Left hindlimb (tissue), 1 donor: ENCODE measurements at places on chromosomes 13 and 19.

DNA sequence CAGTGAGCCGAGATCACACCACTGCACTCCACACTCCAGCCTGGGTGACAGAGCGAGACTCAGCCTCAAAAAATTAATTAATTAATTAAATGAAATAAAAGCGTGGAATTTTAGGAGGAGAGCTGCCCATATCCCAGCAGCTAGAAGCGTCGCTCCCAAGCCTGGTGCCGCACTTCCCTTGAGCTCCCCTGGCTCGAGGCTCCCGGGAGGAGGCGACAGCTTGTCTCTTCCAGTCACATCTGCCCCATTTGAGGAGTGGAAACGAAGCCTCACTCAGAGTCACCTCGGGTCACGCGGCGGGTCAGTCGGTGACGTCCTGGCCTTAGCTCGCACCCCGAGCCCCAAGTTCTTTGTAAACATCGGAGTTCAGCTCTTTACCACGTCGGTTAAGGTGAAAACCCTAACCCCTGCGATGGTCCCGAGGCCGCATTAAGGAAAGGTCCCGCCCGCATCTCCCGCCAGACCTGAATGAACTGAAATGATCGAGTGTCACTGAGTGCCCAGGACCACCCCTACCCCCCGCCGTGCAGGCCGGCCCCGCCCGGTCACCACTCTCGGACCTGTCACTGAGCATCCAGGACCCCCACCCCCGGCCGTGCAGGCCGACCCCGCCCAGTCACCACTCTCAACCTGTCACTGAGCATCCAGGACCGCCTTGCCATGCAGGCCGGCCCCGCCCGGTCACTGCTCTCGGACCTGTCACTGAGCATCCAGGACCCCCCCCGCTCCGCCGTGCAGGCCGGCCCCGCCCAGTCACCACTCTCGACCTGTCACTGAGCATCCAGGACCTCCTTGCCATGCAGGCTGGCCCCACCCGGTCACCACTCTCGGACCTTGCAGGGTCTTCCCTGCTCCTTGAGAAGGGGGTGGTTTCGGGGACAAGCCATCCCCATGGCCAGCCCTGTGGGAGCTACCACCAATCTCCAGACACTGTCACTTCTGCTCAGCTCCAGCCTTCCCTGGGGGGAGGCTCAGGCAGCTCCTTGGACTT lies 176.9 kb downstream of the KDM4B start:
- DNase-seq = peak; percentile 33

DNA sequence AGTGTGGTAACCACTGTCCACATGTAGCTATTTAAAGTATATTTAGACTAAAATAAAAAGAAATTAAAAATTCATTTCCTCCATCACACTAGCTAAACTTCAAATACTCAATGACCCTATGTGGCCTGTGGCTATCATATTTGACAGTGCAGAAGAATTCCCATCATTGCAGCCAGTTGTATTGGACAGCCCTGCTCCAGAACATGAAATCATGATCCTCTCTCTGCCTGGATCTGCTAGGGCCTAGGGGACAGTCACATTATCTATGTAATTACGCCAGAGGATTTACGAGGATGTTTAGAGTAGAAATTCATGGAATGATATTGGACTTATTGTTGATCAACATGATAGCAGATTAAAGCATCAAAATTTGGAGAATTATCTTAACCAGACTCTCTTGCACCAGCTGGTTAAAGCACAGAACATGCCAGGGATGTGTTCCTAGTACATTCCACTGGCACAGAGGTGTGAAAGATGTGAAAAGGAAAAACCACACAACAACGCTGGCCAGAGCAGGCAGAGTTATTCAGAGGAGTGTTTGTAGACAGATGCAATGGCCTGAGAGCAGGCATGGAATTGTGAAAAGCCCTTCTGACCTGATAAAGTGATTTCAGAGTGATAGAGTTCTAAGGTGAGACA lies 108.9 kb upstream of the STARD13 start:
- DNase-seq = no peak

DNA sequence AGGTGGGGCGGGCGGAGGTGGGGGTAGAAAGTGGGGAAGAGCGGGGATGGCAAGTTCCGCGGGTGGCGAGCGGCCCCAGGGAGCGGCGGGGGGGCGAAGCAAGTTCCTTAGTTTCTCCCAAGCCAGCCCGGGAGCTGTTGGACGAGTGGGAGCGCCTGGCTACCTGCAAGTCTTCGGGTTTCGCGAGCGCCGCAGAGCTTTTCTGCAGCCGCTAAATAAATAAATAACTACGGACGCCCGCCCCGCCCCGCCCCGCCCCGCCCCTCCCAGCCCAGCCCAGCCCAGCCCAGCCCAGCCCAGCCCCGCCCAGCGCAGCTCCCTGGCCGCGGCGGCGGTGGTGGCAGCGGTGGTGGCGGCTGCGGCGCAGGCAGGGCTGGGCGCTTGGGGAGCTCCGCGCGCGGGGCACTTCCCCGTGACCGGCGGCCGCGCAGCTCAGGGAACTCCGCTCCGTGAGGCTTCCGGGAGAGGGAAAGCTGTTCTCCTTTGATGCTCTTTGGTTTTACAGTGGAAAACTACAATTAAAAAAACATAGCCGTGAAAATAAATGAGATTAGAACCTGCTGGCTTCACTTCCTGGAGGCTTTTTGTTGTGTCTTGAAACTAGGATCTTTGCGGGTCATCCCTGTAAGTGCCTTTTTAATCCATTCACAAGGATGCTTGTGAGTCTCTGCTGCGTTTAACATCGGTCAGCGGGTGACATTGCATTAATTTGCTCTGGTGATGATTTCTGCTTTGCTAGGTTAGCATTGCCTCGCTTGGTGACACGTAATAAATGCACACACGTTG lies at the start of gene UBE2L5:
TSS of gene UBE2L5 (plus strand) at position 440 of the 786 bp plus-strand sequence. CDS start 5,498 bp downstream, outside the sequence.
- peak; percentile 89 for DNase-seq

- DNase-seq = no peak
Observed at GRCh38 chr13:35210261-35210660, 266.2 kb downstream of the MAB21L1 start.

DNA sequence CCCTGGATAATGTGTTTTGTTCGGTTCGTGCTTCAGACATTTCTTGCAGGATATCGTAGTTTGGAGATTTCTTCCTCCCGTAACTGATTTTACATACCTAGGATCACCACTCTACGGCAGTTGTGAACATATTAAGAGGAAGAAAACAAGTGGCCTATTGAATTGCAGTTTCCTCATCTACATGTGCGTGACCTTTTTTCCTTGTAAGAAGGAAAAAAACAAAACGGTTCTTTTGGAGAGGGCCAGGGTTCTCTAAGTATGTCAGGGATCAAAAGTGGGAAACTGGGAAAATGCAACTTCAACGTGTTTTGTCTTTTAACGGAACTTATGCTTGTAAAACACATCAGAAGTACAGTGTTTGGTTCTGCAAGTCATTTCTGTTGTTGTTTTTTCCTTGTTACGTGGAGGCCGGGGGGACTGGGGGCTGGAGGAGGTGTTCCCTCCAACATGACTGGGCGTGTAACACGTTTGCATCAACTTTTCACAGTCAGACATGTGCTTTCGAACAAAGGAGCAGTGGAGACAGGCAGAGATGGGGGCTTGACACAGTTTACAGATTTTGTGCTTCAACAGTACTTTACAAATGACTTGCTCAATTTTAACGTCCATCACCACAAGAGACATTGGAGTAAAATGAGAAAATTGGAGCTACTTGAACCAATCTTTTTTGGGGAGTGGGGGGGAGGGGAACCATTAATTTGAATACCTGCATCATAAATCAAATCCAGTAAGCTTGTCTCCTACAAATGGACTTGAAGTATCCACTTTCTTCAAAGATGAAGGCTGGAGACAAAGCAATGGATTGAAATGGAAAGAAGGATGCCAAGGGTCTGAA lies 3.8 kb downstream of the ZC3H4 start:
- DNase-seq = no peak

- no peak for DNase-seq
Observed at GRCh38 chr13:55554741-55555140, 1586.0 kb upstream of the PRR20A start.

GRCh38 chr13:37869506-37869755 lies 141 bp downstream of the TRPC4 start:
- no peak for DNase-seq

- peak; percentile 42 for DNase-seq
Observed at GRCh38 chr13:57740719-57741118, 109.2 kb downstream of the PCDH17 start.

DNA sequence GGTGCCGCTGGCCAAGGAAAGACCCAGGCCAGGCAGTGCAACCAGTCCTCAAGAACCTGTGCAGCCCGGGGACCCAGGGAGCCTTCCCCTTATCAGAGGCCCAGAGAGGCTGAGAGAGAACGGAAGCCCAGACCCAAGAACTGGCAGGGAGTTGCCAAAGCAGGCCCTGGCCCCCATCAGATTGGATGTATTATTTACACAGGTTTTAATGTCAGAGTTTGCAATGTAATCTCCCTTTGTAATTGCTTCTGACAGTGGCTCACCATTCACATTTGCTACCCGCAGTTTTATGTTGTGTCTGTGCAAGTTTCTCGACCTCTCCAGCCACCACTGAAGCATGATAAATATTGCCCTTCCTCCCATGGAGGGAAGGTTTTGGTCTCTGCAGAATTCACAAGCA lies 660.9 kb downstream of the LIG4 start:
- DNase-seq = no peak

GRCh38 chr19:16161840-16162239 lies 11.5 kb downstream of the CIB3 start:
- no peak for DNase-seq

DNA sequence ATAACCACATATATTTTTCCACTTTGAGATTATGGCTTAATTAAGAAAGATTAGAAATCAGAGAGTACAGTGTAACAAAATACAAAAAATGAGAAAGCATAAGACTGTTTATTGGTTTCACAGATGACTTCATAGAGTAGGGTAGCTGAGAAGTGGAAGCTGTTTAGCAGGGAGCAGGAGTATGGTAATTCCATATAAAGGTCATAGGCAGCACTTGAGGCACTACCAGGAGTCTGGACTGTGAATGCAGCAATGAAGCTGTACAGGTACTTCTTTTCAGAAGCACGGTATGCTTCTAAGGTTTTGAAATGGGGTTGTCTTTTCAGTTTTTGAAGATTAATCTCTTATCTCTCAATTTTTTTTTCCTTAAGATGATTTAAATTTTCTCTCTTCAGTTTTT lies 69.2 kb downstream of the MICU2 start:
- no peak for DNase-seq

DNA sequence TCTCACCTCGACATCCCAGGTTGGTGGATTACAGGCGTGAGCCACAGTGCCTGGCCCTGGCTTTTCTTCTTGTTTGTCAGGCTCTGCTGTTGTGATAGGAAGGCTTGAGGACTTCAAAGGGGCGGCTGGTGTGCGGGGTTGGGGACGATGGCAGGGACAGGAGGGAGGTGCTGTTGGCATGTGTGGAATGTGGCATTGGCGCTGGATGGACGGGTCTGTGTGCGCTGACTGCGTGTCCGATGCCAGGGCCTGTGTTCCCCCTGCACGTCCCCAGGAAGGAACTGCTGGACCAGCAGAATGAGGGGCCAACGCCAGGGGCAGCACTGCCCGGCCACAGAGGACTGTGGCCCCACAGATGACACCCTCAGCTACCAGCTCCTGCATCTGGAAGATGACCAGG lies 12.7 kb upstream of the PTBP1 start:
- DNase-seq = peak; percentile 16

DNA sequence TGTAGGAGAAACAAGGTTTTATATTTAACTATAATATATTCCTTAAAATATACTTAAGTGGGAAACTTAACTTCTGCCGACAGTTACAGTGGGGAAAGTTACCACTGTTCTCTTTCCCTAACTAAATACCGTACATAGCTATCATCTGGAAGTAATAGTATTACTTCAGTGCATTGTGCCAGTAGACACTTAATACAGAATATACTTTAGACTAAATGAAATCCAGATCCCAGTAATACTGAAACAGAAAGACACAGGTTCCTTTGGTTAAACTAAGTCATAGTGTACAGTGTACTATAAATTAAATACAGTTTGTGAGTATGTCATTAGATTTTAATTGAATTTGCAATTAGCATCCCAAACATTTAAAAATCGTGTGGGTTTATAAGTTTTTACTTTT lies 107.5 kb downstream of the PCCA start:
- DNase-seq = no peak

DNA sequence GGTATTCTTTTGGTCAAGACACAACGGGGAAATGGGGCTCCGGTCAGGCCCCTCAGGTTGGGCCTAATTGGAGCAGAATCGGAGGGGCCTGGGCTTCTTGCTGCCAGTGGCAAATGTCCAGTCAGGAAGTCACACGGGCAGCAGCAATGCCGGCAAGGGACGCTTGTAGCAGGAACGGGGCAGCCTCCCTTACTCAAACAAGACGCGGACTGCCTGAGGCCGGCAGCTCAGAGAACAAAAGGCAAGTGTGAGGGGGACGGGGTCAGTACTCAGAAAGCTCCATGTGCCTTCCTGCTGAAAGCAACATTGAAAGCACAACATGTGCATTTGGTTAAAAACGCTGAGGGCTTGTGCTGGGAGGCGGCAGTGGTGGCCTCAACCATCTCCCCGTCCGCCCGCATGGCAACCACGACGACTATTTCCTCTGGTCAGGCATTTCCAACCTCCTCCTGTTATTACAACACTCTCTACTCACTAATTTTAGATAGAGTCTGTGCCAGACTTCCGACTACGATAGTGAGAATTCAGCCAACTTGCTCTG lies 20.5 kb upstream of the RASA3 start:
- peak; percentile 70 for DNase-seq

- DNase-seq = no peak
Observed at GRCh38 chr13:83798731-83799130, 83.5 kb downstream of the SLITRK1 start.

GRCh38 chr13:87961546-87961945 lies 290.4 kb downstream of the SLITRK5 start:
- DNase-seq = no peak

- DNase-seq = peak; percentile 76
Observed at GRCh38 chr19:7852851-7853769, 21.1 kb downstream of the PRR36 start.

DNA sequence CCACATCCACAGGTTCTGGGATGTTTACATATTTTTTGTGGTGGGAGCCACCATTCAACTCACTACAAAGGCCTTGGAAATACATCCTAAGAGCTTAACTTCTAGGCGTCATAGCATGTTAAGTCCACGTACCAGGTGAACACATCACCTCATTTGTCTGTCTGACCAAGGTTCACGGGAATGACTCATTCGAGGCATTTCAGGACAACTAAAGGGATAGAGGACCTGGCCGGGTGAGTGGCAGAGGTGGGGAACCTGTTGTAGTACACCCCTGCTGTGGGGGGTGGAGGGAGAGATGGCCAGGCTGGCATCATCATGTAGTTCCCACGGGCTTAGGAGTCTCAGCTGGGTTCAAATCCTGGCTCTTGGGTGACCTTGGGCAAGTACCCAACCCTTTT lies 51.5 kb downstream of the BICRA start:
- no peak for DNase-seq

- no peak for DNase-seq
Observed at GRCh38 chr19:38904581-38905539, 5.1 kb downstream of the NFKBIB start.

DNA sequence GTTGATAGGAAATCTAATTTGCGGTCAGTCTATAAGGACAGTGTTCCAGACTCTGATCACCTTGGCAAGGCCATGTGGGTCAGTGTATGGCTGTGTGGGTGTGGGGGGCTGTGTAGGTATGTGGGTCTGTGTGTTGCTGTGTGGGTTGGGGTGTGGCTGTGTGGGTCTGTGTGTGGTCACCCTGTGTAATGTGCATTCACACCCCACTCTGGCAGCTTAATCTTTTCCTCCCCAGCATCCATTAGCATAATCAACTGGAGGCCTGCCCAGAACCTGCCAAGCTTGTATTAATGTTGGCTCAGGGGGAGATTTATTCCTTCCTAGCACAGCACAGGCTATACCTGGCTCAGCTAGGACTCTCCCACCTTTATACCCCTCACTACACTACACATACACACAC lies 203.2 kb downstream of the TUBA3C start:
- no peak for DNase-seq
